ENCODE measurements at places on chromosomes 3 and 15. TPM values are rescaled to one million over a fixed set of nuclear protein-coding genes. Genes with fewer than 3 reads are reported as not detected.

Gene RASGRP1
- 12.2 TPM for polyA plus RNA-seq

DNA sequence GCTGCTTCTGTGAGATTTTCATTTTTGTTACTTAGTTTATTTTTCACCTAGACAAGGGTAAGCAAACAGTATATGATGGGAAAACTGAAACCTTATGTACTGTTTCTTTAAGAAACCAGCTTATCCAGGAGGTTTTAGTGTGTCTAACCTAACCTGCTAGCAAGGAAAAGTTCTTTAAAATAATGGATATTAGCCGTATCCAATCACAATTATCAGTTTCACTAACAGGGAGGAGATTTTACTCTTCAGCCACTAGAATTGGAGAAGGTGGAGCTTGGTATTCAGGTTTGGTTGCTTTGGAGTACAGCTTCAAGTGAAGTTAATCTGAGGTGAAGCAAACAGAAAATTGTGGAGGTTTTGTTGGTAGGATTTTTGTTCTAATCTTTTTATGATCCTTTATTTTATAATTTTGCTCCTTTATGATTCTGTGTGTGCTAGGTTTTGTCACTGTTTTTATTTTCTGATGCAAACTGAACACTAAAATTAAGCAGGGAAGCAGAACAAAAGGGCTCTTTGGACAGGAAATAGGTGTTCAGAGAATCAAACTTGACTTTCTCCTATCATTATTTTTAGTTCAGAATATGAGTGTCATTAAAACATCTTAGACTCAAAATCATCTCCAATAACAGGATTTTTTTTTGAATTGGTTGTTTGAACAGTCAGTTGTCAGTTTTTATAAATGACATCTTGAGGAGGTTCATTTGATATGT lies 13.0 kb downstream of the ZFAND6 start:
- DNase-seq, result peak; percentile 91

DNA sequence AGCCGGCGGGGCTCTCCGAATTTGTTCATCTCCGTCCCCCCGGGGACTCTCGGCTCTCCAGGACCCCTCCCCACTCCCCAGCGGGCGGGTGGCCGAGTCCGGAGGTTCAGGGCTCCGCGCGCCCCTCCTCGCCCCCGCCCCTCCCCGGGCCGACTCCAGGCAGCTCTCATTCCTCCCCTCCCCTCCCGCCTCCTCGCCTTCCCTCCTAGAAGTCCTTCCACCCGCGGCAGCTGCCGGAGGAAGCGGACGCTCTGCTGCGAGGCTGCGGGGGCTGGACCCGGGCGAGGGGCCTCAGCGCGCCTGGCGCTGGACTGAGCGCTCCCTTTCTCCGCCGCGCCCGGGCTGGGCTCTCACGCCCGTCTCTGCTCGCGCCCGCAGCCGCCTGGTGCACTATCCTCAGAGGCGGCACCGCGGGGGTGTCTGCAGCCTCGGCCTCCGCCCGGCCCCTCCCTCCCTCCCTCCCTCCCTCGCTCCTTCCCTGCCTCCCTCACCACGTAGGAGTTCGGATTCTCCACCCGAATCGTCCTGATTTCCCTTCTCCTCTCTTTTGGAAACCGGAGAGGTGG lies at the start of gene ROBO2:
TSS of gene ROBO2 (plus strand) at position 494 of the 566 bp plus-strand sequence. CDS start 687 bp downstream, outside the sequence.
- peak; percentile 84 for DNase-seq

DNA sequence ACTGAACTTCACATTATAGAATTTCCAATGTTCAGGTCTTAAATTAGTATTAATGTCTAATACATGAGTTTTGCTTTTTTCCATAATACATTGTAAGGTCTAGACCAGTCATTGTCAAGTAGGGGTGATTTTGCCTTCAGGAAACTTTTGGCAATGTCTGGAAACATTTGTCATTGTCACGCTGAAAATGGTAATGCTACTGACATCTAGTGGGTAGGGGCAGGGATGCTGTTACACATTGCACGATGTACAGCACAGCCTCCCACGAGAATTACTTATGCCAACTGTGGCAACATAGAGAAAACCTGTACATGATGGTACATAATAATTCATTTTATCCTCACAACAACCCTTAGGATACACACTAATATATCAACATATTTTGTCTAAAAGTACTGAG lies 384.1 kb downstream of the CADM2 start:
- DNase-seq, result no peak

Data from renal pelvis (tissue), 12 donors.